Kasumi-1 (cell line): ENCODE measurements at places on chromosomes 11 and 22.

- DNase-seq: no peak
Observed at GRCh38 chr11:124923296-124923695, 4.2 kb downstream of the HEPN1 start.

DNA sequence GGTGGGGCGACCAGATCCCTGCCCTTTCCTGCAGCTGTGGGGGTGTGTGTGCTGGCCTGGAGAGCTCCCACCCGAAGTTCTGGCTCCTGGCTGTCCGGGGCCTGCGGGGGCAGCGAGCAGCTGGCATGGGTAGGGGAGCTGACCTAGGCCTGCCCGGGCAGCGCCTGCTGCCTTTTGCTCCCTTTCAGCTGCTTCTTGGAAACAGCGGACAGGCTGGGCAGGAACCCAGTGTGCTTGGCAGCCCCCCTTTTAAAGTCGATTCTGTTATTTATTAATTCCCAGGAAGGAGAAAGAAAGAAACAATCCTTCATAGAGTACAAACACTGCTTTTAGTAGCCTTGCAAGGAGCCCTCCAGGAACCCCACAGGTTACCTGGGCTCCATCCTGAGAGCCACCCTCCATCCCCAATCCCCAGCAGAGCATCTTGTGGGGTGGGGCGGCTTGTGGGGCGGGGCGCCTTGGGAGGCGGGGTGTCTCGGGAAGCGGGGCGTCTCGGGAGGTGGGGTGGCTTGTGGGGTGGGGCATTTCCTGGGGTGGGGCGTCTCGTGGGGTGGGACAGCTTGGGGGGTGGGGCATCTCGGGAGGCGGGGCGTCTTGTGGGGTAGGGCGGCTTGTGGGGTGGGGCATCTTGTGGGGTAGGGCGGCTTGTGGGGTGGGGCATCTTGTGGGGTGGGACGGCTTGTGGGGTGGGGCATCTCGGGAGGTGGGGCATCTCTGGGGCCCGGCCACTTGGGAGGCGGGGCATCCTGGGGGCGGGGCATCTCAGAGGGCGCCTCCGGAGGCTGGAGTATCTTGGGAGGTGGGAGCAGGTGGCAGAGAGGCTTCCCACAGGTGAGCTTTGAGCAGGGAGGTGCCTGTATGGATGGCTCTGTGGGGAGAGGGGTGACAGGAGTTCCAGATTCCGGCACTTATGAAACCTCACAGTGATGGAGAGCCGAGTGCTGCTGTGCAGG, 7.0 kb downstream of the CD81 start:
- DNase-seq: no peak

- DNase-seq: no peak
Observed at GRCh38 chr11:44790211-44790610, 63.4 kb downstream of the TSPAN18 start.

- DNase-seq: no peak
Observed at GRCh38 chr11:16796311-16796710, 57.9 kb downstream of the C11orf58 start.

- no peak for DNase-seq
Observed at GRCh38 chr11:111089759-111090158, 155.8 kb upstream of the POU2AF2 start.

DNA sequence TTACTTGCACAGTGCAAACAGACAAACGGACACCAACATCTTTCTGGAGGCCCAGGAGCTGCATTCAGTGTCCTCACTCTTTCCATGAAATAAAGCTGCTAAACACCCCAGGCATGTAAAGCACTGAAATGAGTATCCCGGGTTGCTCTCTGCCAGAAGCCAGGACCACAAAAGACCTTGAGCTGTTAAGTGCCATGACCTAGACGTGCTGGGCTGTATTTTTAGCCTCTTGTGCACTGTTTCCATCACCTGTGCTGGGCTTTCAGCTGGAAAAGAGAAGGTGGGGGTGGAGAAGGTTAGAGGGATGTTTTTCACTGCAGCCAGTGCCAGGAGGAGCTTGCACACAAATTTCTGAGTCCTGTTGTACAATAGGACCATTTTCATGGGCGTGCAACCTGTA, 3.4 kb upstream of the KREMEN1 start:
- no peak for DNase-seq

GRCh38 chr11:80317612-80318011, 876.8 kb upstream of the TENM4 start:
- no peak for DNase-seq

GRCh38 chr22:49423125-49423650, 404.5 kb downstream of the BRD1 start:
- DNase-seq: no peak

- peak; percentile 48 for DNase-seq
Observed at GRCh38 chr22:30435674-30436126, 10.1 kb downstream of the MTFP1 start.

GRCh38 chr22:40416267-40416570, 45.8 kb downstream of the SGSM3 start:
- no peak for DNase-seq

- no peak for DNase-seq
Observed at GRCh38 chr11:46726206-46726862, 7.3 kb downstream of the F2 start.

DNA sequence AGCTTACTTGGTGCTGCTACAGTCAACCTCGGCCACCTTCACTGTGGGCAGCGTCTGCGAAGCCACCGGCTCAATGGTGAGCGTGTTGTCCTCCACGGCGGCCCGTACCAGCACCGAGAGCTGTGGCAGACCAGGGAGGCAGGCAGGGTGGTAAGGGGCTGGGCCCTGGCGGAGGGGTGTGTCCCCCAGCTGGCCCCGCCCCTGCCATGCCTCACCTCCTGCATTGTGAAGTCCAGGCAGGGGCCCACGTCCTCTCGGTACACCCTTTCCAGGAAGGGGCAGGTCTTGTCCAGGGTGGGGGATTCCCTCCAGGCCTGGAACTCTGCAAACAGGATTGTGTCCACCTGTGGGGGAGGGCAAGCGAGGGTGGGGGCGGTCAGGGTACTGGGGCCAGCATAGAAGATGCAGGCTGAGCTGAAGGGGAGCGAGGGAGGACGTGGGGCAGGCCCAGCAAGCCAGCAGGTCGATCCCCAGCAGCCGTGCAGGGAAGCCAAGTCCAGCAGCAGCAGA, 12.8 kb downstream of the RAB3IL1 start:
- no peak for DNase-seq

- peak; percentile 52 for DNase-seq
Observed at GRCh38 chr11:65425105-65425970, 2.7 kb downstream of the NEAT1 start.

DNA sequence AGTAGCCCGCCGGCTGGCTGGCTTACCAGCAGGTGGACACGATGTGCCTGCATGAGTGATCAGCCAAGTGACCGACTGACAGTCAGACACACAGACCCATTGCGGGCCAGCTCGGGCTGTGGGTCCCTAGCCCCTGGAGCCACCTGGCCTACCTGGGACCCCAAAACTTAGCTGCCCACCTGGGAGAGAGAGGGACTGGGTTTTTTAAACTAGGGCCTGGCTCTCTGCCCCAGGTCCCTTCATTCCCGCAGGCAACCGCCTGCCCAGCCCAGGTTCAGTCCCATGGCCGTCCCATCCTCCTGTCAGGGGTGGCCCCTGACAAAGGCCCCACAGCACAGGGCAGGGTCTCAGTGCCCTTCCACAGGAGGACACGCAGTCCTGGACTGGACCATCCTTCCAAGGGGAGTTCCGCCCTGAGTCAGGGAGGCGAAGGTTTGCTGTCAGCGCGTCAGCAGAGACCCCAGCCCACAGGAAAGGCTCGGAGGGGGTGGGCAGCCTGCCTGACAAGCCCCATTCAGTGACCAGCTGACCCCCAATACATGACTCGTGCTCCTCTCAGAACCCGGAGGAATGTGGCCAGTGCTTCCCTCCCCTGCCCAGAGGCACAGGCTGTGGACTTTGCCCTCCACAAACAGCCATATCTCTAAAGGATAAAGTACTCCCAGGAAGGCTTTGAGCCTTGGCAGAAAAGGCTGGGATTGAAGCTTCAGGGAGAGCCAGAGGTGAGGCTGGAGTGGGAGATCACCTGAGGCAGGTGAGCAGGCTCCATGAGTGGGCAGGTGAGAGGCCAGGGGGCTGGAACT, 8.4 kb downstream of the SLCO2B1 start:
- DNase-seq: no peak

- no peak for DNase-seq
Observed at GRCh38 chr22:25637032-25637431, 72.6 kb downstream of the GRK3 start.

- DNase-seq: no peak
Observed at GRCh38 chr11:111172321-111172862, 73.1 kb upstream of the POU2AF2 start.

DNA sequence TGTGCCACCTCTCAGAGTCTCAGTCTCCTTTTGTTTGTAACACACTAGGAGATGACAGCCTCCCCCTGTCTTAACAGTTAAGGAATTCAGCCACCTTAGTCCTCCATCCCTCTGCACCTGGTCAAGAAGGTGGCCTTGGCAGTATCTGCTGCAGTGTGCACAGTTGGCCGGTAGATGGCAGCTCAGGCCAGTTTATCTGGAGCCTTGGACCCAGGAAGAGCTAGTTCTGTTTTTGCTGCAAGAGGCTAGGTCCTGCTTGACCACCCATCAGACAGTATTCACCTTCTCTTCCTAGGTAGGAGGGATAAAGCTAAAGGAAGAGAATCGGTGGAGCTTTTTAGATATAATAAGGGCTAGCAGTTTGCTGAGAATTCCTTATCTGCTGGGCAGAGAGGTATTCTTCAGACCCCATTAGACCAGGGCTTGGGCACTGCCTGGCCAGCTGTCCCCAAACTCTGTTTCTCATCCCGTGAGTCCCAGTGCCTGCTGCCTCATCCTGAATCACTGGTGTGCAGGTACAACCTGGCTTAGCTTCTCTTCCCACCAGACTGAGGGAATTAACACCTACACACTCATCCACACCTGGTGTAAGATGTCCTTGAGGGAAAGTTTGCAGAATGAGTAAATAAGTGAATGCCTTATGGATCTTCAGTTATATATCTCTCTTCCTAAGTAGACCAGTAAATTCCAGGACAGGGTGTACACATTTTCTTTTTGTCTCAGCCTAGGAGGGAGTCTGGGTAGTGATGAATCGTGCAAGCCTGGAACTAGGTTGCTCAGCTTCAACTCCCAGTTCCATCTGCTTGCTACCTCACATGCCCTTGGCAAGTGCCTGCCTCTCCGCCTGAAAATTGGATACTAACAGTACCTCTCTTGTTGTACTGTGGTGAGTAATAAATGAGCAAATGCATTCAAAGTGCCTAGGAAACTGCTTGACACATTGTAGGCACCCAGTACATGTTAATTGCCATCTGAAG, 70.8 kb upstream of the NARS2 start:
- DNase-seq: peak; percentile 44

DNA sequence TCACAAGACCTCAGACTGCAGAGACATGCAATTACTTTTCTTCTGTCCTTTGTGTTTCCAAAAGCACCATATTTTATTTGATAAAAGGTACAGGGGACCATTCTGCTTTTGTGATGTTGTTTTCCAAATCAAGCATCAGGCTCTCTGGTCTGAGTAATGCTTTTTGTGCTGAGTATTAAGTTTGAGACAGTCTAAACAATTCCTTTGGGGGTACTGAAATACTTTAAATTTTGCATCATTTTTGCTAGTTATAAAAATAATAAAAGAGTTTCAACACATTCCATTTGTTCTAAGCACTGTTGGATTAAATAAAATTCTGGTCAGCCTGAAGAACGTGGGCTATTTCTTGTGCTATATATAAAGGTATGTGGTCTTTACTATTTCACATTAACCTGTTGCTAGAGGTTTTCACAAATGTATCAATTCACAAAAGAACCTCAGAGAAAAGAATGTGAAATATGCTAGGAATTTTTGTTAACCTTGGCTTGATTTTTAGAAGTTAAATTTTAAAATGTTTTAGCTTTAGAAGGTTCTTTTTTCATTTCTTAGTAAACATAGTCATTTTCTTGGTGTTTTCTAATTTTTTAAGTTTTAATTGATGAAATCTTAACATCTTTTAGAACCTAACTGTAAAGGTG, 61.6 kb downstream of the C22orf31 start:
- DNase-seq: no peak

GRCh38 chr22:42933485-42934091, 76.5 kb upstream of the ARFGAP3 start:
- peak; percentile 73 for DNase-seq

- no peak for DNase-seq
Observed at GRCh38 chr11:70183483-70184176, 19.5 kb upstream of the FADD start.

GRCh38 chr11:126408496-126408895, 53.0 kb downstream of the ST3GAL4 start:
- no peak for DNase-seq

GRCh38 chr11:61295596-61295926, 445 bp upstream of the VWCE start:
- no peak for DNase-seq

- DNase-seq: no peak
Observed at GRCh38 chr11:127017482-127017881, 16.9 kb upstream of the KIRREL3 start.

DNA sequence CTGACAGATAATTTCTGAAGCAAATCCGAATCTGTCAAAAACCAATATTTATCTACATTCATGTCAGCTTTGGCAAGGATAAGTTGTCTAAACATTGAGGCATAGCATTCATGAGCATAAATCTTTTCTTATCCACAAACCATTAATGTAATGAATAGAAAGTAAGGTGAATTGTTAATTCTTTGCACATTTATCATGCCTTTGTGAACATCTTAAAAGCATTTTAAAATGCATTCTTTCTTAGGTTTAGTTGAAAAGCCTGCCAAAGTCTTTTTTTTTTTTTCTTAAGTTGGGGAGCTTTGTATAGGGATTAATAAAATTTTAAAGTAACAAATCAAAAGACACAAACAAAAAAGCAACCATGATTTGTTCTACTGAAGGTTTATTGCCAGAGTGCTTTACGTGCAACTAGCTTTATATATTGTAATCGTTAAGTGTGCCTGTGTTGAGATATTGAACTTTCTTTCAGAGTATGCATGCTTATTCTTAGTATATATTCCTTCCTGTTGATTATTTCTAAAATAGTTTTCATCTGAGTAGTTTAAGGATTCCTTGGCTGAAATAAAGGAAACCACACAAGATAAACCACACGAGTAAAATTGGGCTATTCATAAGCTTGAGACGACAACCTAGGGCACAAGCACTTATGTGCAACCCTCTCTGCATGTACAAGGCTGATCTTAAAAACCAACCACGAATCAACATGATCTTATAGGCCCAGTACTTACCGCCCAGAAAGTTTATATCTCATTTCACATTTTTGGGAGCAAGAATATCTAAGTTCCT, 1110.9 kb upstream of the CNTN5 start:
- DNase-seq: no peak

DNA sequence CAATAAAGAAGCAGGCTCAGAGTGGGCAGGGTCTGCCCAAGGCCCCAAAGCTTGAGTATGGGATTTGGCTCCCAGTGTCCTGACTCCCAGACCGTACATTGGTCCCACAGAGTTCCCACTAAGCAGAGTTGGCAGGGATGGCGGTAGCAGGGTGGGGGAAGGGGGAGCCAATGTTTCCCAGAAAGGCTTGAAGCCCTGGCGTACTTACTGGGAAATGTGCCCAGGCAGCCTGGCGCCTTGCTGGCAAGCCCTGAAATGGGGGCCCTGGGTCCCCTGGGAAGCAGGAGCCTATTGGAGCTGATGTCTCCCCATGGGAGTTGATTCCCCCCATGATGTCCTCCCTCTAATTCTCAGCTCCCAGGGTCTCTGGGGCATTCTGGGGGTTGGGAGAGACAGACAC, 9.3 kb downstream of the ARHGEF17 start:
- no peak for DNase-seq

GRCh38 chr22:17130199-17130598, 9.0 kb upstream of the TMEM121B start:
- DNase-seq: no peak

- DNase-seq: no peak
Observed at GRCh38 chr11:1978720-1979473, 18.7 kb downstream of the H19 start.

- DNase-seq: no peak
Observed at GRCh38 chr11:101003468-101003867, 126.1 kb downstream of the PGR start.

- no peak for DNase-seq
Observed at GRCh38 chr11:131217313-131218310, 152.8 kb upstream of the NTM start.
